ENCODE measurements at places on chromosomes 5 and 9.

DNA sequence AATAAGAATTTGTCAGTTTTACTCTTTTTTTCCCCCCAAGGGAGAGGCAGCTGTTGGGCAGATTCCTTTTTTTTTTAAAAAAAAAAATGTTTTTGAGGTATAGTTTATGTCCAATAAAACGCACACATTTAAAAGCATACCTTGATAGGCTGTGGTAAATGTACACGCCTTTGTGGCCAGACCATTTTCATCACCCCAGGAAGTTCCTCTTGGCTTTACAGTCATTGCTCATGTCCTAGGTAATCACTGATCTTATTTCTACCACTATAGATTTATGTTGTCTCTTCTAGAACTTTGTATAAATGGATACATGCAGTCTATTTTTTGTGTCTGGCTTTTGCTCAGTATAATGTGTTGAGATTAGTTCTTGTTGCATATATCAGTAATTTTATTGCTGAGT lies 9.8 kb downstream of the SUB1 start:
- no peak for DNase-seq

DNA sequence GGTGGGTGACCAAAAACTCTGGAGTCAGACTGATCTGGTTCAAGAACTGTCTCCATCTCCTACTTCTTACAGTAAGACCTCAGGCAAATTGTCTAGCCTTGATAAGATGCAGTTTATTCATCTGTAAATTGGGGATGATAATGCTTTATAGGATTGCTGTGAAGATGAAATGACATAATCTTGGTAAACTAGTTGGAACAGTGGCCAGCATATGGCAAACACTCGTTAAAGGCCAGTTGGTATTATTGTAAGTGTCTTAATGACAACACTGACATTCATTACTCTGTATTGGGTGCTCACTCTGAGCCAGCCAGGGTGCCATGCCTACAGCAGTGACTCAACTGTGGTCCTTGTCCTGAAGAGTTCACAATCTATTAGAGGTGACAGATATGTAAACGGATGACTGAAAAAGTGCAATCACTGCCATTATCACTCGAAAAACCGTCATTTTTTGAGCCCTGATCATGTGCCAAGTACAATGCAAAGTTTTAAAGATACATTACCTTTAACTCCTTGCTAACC lies 84.9 kb upstream of the HSPA9 start:
- DNase-seq, result no peak

- no peak for DNase-seq
Observed at GRCh38 chr9:93093877-93094657, 1.9 kb upstream of the CARD19 start.

GRCh38 chr9:76534026-76534425 lies 75.0 kb downstream of the GCNT1 start:
- no peak for DNase-seq

DNA sequence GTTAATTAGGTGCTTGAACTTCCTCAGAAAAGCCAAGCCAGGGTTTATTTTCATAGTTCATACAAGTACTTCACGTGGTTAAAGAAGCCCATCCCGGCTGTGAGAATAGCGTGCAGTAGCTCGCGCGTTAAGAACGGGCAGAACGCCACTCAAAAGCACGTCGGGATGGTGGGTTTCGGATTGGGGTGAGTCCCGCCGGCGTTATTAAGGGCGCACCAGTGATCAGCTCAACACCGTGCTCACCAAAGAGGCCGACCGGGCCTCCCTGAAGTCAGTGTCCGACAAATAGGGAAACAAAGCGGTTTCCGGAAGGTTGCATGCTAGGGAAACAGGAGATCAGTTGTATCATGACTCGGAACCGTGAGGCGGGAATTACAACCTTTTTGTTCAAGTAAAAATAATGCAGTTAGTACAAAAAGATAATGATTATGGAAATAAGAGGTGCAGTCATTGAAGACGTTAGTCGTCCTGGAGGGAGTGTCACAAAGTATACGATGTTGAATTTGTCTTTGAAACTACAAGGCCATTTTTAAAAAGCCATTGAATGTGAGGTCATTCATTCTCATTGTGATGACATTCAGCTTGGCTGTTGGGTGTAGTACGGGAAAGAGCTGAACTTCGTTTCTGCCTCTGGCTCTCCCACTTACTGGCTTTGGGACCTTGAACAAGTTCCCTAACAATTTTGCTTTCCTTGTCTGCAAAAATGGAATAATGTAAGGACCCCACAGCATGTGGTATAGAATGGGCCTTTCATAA lies 992 bp downstream of the SETD9 start:
- no peak for DNase-seq

DNA sequence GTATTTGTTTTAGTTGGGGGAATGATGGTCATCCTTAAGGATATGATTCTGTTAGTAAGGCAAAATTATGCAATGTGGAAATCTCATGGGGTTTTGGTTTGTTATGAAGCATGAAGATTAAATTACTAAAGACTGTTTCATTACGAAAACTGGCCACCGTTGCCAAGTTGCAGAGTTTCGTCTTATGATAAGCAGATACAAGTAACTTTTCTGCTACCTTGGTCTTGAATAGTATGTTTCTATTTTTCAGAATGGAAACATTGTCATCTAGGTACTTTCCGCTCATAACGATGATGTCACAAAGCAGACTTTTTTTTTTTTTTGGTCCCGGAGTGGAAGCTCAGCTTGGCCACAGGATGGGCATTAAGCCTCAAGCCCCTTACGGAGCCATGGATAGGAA lies 4.2 kb downstream of the CCNI2 start:
- no peak for DNase-seq

GRCh38 chr9:92293075-92293354 lies 482 bp downstream of the IARS1 start:
- no peak for DNase-seq

GRCh38 chr5:9324348-9325077 lies 221.4 kb downstream of the SEMA5A start:
- DNase-seq, result no peak
